ENCODE measurements at places on chromosomes 1 and 21.
A peak's percentile ranks its signal among the peaks of the same experiment; 100 is the strongest.

DNA sequence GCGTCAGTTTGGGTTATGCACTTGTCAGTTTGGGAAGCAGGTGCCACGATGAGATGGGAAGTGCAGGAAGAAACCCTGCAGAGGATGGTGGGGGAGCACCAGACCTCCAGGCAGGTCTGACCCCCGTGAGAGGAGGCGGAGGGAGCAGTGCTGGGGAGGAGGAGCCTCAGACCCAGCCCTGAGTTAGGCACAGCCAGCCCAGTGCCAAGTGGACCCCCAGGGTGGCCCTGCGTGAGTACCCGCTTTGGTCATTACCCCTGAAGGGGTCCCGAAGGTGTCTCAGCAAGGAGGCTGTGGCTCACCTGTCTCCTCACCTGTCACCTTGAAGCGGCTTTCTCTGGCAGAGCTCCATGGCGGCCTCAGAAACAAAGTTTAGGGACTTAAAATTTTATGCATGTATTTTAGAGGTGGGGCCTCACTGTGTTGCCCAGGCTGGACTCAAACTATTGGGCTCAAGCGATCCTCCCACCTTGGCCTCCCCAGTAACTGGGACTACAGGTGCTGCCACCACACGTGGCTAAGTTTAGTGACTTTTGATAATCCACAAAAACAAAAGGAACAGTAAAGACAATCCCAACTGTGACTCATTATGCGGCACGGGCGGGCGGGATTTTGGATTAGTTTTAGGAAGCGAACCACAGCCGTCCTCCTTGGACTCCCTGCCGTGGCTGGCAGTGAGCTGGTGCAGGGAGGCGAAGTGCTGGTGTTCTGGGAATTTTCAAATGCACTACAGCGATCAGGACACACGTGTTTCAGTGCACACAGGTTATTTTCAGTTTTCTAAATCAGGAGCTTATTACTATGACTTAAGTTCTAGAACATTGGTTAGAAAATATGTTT lies 4.7 kb downstream of the AGPAT3 start:
- DNase-seq, result no peak

- DNase-seq, result no peak
Observed at GRCh38 chr1:53091841-53092645, 30.0 kb downstream of the PODN start.

DNA sequence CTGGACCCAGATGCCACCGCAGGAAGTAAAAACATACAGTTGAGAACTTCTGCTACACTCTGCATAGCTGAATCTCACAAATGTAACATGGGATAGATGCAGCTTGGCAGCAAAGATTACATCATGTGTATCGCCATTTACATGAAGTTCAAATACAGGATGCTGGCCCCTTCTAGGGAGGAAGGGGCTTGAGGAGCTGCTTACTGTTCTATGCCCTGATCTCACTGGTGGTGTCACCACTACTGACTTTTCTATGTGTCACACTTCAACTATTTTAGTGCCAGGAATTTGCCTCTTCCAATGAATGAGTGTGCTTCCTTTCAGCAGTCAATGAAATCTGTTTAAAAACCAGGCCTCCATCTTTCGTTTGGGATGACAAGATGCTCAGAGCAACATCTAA lies 31.1 kb downstream of the MRAP start:
- no peak for DNase-seq

DNA sequence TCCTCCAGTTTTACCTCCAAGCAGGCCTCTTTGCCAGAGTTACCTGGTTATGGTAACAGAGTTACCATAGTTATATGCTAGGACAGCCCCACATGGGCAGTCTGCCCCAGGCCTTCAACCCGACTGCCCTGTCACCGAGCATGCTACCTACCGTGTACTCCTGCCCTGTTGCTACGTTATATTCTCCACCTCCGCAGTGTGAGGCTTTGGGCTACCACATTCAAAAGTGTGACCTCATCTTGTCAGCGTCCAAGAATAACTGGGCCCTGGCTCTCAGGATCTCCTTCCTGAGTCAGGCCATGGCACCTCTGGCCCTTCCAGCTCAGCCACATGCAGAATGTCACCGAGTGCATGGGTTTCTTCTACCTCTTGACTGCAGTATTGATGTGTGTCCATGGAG lies 8.9 kb downstream of the MAPKAPK2 start:
- DNase-seq, result no peak

DNA sequence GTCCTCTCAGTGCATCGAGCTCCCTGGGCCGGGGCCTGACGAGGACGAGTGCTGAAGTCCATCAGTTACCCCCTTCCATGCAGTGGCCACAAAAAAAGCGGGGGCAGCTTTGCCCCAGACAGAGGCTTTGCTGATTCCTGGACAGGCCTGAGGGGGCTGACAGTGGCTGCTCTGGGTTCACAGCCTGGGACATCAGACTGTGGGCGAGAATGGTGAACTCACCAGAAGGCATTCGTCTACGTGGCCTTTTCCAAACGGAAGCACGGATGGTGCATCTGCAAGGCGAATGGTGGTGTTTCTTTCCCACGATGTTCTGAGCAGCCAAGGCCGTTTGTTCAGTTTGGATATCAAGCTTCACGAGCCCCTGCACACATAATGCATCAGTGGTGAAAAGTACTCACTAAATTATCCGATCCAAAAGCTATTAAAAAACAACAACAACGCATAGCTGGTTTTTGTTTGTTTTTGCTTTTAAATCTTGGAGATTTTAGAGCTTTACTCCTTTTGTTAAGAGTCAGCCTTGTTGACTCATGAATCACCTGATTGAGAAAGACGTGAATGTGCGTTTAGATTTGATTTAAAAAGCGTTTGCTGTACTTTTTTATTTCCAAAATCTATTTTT lies 6.3 kb upstream of the ZBTB21 start:
- no peak for DNase-seq

DNA sequence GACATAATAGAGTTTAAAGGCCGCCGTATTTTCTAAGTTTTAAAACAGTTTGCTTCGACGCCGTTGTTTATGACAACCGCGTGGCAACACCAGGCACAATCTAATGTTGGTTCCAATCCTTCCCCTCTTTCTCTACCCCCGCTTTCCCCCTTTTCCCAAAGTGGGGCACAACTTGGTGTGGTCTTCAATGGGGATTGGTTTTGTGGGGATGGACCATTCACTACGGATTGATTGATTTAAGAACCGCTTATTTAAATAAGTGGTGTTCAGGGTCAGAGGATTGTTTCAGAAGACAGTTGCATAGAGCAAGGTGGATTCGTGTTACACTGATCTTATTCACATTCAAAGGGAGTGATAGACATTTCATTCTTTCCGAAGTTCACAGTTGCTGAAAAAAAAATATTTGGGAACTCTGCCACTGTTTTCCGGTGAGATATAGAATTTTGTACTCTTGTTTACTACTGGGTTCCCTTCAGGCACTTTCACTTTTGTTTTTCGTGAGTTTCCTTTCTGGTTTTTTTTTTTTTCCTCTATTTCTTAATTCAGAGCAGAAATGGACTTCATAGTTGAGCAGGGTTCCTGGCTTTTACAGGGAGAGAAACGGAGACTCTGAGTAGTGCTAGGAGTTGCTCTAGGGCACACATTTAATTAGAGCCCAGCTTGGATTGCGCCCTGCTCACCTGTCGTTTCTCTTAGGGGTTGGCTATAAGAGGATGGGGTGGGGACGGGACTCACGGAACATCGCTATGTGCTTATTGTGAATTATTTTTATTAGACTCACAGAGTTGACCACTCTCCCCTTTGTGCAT lies 79.6 kb upstream of the AK4 start:
- DNase-seq, result peak; percentile 58

- no peak for DNase-seq
Observed at GRCh38 chr21:42230636-42231035, 11.7 kb downstream of the ABCG1 start.

DNA sequence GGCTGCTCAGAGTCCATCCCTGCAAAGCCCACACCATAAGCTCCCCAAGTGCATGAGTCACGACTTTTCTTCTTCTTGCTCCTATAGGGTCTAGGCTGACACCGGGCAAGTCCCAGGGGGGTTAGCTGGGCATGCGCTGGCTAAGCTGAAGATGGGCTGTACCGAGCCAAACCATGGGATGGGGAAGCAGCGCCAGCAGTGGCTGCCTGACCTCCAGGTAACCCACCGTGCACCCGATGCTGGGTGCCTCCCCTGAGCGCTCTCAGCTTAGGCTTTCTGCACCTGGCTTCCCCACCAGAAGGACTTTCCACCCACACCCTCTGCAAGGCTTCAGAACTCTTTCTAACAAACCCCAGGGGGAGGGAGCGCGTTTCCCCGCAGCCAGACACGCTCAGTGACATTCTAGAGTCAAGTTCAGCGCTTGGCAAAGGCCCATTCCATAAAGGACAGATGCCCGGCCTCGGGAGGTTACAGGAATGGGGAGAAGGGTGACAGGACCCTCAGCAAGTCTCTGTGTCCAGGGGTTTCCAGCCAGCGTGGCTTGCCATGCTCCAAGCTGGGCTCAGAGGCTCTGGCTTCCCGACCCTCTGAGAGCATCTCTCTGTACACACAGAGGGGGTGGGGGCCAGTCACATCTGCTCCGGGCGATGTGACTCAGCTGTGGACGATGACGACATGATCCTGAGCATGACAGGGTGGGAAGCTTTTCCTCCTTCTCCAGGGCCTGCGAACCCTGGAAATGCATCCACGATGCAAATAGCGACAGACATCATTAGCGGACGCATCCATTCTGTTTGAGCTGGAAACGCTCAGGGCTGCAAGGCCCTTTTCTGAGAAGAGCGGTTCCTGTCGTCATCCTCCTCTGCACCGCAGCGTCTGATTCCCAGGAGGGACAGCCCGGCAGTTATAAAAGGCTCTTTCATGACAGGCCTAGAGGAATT lies 107.8 kb downstream of the SIK1 start:
- DNase-seq, result peak; percentile 49

- no peak for DNase-seq
Observed at GRCh38 chr1:226404063-226404903, 3.6 kb downstream of the PARP1 start.

GRCh38 chr1:243910607-243911006 lies 60.6 kb upstream of the AKT3 start:
- no peak for DNase-seq

DNA sequence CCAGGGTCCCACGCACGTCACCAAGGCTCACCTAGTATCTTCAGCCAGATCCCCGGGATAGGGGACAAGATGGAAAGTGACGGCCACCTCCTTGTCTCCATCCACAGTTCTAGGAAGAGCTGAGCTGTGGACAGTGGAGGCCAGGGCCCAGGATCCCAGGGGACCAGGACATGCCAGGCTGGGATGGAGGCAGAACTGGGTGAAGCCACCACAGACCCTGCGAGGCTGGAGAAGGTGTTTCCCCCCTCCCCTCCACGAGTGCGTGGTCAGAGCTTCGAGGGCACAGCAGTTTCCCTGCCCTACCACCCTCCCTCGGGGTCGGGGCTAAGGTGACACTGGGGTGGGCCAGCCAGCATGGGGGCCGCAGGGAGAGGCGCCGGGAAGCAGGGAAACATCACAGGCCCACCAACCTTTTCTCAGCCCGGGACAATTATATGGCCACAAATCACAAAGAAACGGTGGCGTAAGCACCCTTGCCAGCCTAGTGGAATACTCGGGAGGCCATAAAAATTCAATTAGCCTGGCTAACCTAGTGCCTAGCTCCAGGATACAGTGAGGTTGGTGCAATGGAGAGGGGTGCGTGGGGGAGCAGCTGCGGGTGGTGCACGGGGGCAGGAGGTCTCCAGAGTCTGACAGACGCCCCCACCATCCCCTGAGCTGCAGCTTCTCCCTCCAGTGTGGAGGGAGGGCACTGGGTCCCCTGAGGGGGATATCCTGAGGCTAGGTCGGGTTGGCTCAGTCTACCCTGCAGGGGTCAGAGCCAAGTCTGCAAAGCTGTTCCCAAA lies 13.4 kb downstream of the DRAXIN start:
- no peak for DNase-seq

DNA sequence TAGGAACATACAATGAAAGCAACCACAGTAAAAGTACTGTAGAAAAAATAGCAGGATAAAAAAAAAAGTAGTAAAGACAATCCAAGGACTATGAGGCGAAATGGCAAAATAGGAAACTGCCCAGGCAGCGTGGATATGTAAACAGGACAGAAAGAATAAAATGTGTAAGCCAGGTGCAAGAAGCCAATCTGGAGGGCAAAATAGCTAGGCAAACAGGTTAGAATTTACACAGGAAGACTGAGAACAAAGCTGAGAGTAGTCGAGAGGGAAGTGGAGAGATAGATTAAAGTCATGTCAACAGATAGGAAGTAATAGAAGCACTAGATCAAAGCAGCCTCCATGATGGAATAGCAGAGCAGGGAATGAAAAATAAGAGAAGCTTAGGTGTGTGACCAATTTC lies 124.2 kb upstream of the B3GALT2 start:
- DNase-seq, result peak; percentile 97

DNA sequence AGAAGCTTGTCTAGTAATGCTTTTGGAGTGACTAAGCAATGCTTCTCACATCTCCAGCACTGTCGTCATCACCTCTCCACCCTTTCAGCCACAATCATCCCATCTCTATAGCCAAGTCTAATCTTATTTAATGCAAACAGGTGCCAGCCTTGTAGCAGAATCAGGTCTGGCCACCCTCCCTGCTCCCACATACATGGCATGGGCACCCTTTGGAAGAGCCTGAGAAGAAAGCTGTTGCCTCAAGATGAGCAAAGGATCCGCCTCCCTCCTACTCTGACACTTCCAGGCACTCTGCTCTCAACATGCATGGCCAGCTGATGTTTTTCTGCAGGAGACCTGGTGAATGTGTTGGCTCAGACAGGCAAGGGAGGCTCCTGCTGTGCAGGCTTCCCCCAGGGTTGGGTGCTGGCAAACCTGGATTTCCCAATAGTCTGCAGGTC lies 113.1 kb upstream of the GRIK3 start:
- DNase-seq, result peak; percentile 10

DNA sequence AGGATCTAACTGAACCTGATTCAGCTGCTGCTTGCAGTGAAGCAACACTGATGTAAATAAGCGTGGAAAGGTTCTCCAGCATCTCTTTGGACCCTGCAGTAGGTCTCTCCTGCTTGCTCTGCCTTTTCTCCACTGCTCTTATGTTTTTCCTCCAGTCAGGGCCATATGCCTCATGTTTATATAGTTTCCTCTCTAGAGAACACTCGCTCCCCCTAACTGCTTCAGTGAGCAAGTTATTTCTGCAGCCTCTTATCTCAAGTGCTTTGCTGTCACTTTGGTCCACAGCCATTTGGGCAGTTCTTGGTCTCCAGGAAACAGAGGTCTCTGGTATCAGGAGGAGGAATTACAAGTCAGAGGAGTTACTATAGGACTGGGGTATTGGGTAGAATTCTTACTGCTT lies 5.3 kb downstream of the PRUNE1 start:
- peak; percentile 92 for DNase-seq

DNA sequence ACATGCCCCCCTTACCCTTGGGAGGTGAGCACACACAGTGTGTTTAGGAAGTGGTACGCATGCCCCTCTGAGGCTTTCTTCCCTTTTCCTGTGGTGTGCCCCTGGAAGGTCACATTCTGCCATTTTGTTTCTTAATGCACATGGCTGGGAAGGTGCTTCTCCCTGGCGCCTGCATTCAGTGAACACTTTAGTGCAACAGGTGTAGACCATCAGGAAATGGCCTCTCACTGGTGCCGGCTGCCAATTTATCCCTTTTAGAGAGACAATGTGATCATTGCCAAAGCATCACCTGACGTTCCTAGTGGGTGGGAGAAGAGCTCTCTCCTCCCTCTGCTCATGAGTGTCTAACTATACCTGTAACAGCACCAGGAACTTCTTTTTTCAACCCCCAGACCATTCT lies 51.8 kb upstream of the PDE9A start:
- DNase-seq, result no peak

GRCh38 chr21:26079366-26079765 lies 91.2 kb downstream of the APP start:
- DNase-seq, result no peak

GRCh38 chr1:114346480-114347029 lies 164.4 kb downstream of the TRIM33 start:
- DNase-seq, result peak; percentile 95

GRCh38 chr1:244234009-244234643 lies 183.0 kb downstream of the ZBTB18 start:
- DNase-seq, result no peak
